ENCODE measurements at places on chromosomes 5 and 9. TPM values are rescaled to one million over a fixed set of nuclear protein-coding genes. Genes with fewer than 3 reads are reported as not detected.

PCDHA7 gene
- not detected for total RNA-seq

SLC6A7 gene
- total RNA-seq, result not detected

CYLC2 gene
- total RNA-seq, result not detected

FOXI1 gene
- not detected for total RNA-seq

UGT3A2 gene
- 0.18 TPM for total RNA-seq

Measured in T-helper 2 cell treated with Interferon-gamma antibody and Interleukin-4, amounts not matched to agents 100 ng/mL and 5 ng/mL, for 36 hours (primary cell).